Pulmonary artery endothelial cell (primary cell): ENCODE measurements at places on chromosomes 12 and 14. TPM values are rescaled to one million over a fixed set of nuclear protein-coding genes. Genes with fewer than 3 reads are reported as not detected.

NFE2 gene
- not detected in 2 replicates for total RNA-seq

PPM1H gene
- total RNA-seq: 3.9 and 4.1 TPM in 2 replicates

OAS3 gene
- 8.4 and 31.0 TPM in 2 replicates for total RNA-seq

PPFIA2 gene
- total RNA-seq: 0.40 TPM in 1 of 2 replicates, not detected in the other

C3AR1 gene
- total RNA-seq: 0.26 and 0.28 TPM in 2 replicates

PMEL gene
- 0.33 and 0.42 TPM in 2 replicates for total RNA-seq

STXBP6 gene
- 0.04 TPM in 1 of 2 replicates, not detected in the other for total RNA-seq

TTC7B gene
- 36.9 and 39.7 TPM in 2 replicates for total RNA-seq

PLEKHH1 gene
- 0.14 and 0.26 TPM in 2 replicates for total RNA-seq

STON2 gene
- total RNA-seq: 0.11 and 0.13 TPM in 2 replicates

LRRC10 gene
- total RNA-seq: not detected in 2 replicates

PRB2 gene
- not detected in 2 replicates for total RNA-seq

ACSS3 gene
- 0.07 TPM in 1 of 2 replicates, not detected in the other for total RNA-seq

CLEC1B gene
- total RNA-seq: 0.18 TPM in 1 of 2 replicates, not detected in the other

CRY1 gene
- 14.6 and 17.9 TPM in 2 replicates for total RNA-seq

OVCH1 gene
- 0.21 TPM in 1 of 2 replicates, not detected in the other for total RNA-seq

LAG3 gene
- total RNA-seq: 0.11 and 0.13 TPM in 2 replicates

FOXN4 gene
- not detected in 2 replicates for total RNA-seq

HCAR3 gene
- not detected in 2 replicates for total RNA-seq

PRR13 gene
- 24.3 and 26.2 TPM in 2 replicates for total RNA-seq

RNASE3 gene
- total RNA-seq: not detected in 2 replicates

MYH6 gene
- total RNA-seq: not detected in 2 replicates

AGAP2 gene
- total RNA-seq: 0.07 and 0.11 TPM in 2 replicates

SLCO1B1 gene
- not detected in 2 replicates for total RNA-seq

STAB2 gene
- total RNA-seq: not detected in 2 replicates

SYNDIG1L gene
- not detected in 2 replicates for total RNA-seq

GPR135 gene
- 0.66 and 0.99 TPM in 2 replicates for total RNA-seq

SRRM4 gene
- not detected in 2 replicates for total RNA-seq

DAO gene
- not detected in 2 replicates for total RNA-seq

POU6F1 gene
- 1.3 and 1.9 TPM in 2 replicates for total RNA-seq

KRT71 gene
- not detected in 2 replicates for total RNA-seq

FOXM1 gene
- total RNA-seq: 6.3 and 16.5 TPM in 2 replicates

MAP1LC3B2 gene
- 0.46 and 1.7 TPM in 2 replicates for total RNA-seq

ASCL1 gene
- not detected in 2 replicates for total RNA-seq

GPRC5A gene
- total RNA-seq: 10.4 and 15.1 TPM in 2 replicates

HAL gene
- 0.07 and 0.11 TPM in 2 replicates for total RNA-seq

RBP5 gene
- total RNA-seq: not detected in 2 replicates

SAMD15 gene
- total RNA-seq: 1.8 TPM in 2 replicates

TUBA1C gene
- 419 and 740 TPM in 2 replicates for total RNA-seq

SSPN gene
- 1.1 and 2.0 TPM in 2 replicates for total RNA-seq

SLC6A12 gene
- total RNA-seq: not detected in 2 replicates

PCBP2 gene
- 368 and 377 TPM in 2 replicates for total RNA-seq

KRT77 gene
- not detected in 2 replicates for total RNA-seq

ZNF605 gene
- total RNA-seq: 4.7 and 6.3 TPM in 2 replicates

FOXG1 gene
- 0.04 and 0.26 TPM in 2 replicates for total RNA-seq

GLI1 gene
- 0.04 and 0.07 TPM in 2 replicates for total RNA-seq

DHRS2 gene
- total RNA-seq: 0.07 and 0.21 TPM in 2 replicates

OTOGL gene
- total RNA-seq: 0.63 and 5.3 TPM in 2 replicates

KCNH3 gene
- total RNA-seq: 0.26 and 0.28 TPM in 2 replicates

PLA2G1B gene
- not detected in 2 replicates for total RNA-seq

IFNG-AS1 gene
- total RNA-seq: not detected in 2 replicates

SMIM41 gene
- 0.07 and 0.21 TPM in 2 replicates for total RNA-seq

ENDOU gene
- total RNA-seq: not detected in 2 replicates

NGB gene
- total RNA-seq: not detected in 2 replicates

MFAP5 gene
- total RNA-seq: 0.20 and 0.25 TPM in 2 replicates

HCFC2 gene
- total RNA-seq: 13.5 and 30.4 TPM in 2 replicates

PLEKHG7 gene
- 0.07 TPM in 1 of 2 replicates, not detected in the other for total RNA-seq

CLEC4D gene
- not detected in 2 replicates for total RNA-seq
